Kasumi-1 (cell line): ENCODE measurements at places on chromosomes 12 and 14.

DNA sequence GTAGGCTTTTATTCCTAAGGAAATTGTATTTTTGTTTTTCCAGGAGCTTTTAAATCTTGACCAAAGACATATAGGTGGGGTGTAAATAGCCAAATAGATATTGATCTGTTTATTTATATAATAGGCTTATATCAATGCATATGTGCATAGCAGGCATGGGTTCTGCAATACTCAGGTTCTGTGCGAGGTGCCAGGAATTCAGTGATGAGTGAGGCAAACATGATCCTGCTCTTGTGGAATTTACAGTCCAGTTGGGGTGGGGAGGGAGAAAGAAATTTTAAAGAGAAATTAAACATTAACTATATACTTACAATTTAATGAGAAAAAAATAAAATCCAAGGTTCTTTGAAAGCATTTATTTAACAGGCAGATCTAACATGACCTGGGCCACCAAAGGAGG, 160.3 kb upstream of the HIF1A start:
- DNase-seq: no peak

GRCh38 chr12:95634622-95635621, 83.6 kb upstream of the USP44 start:
- DNase-seq: no peak

DNA sequence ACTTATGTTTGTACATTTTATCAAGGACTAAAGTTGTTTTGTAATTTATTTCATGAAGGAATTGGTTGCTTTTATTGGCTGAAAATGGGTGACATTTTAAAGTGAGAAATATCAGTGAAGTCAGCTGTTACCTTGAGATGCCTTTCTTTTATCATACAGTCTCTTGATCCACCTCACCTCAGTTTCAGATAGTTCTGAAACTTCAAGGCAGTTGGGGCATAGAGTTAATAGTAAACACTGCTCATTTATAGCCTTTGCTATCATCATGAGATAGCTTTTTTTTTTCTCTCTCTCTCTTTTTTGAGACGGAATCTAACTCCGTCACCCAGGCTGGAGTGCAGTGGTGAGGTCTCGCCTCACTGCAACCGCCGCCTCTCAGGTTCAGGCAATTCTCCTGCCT, 76.7 kb downstream of the MON2 start:
- DNase-seq: no peak

DNA sequence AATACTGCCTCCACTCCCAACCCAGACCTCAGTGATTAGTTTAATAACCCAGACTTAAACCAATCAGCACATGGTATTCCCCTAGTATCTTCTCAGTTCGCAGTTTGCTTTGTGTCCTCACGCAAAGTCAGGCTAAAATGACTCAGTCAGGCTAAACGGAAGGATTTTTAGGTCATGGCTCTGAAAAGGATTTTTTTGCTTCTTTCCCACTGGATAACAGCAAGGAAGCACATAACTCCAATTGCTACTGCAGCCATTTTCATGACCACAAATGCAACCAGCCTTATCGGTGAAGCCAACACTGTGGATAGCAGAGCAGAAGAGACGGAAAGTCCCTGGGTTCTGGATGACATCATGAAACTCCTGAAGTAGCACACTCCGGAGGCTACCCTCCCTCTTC, 67.7 kb downstream of the ZC3H14 start:
- no peak for DNase-seq

GRCh38 chr12:54341378-54342300, 16.7 kb downstream of the COPZ1 start:
- no peak for DNase-seq

GRCh38 chr12:100187068-100187467, 13.5 kb upstream of the ACTR6 start:
- DNase-seq: no peak
